ENCODE measurements at places on chromosomes 5 and 9.

DNA sequence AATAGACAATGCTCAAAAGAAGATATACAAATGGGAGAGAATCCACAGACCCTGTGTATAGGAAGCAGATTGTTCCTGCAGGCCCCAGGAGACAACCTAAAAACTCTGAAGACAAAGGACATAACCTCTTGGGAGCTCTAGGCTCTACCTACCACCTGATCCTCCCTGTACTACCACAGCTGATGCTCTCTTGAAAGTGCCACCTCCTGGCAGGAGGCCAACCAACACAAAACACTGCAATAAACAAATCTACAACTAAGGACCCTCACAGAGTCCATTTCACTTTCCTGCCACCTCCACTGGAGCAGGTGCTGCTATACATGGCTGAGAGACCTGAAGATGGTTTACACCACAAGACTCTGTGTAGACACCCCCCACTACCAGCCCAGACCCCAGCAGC, 49.0 kb downstream of the STARD4 start:
- DNase-seq: no peak

- no peak for DNase-seq
Measured at GRCh38 chr9:20369391-20369790, 252.9 kb downstream of the MLLT3 start.

GRCh38 chr9:18020121-18020745, 441.4 kb downstream of the SH3GL2 start:
- no peak for DNase-seq

DNA sequence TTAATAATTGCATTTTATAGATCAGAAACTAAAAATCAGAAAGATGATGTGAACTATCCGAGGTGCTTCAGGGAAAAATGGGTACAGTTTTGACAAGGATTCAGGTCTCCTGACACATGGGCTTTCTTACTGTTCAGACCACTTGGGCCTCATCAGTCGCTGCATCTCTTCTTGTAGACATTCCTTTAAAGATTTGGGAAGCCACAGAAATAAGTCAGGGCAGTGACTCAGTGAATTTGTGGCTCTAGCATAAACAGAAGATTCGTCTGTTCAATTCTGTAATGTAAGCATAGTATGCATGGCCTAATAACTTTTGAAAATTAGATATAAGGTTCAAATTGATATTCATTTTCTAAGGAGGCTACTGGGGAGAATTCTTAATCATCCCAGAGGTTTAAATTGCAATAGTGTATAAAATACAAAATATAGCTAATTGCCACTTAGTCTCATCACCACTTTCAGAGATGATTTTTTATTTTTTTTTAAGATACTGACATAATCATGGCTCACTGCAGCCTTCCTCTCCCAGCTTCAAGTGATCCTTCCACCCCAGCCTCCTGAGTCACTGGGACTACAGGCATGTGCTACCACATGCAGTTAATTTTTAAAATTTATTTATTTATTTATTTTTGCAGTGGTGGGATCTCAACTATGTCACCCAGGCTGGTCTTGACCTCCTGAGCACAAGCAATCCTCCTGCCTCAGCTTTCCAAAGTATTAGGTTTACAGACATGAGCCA, 48.9 kb downstream of the RASEF start:
- peak; percentile 51 for DNase-seq

DNA sequence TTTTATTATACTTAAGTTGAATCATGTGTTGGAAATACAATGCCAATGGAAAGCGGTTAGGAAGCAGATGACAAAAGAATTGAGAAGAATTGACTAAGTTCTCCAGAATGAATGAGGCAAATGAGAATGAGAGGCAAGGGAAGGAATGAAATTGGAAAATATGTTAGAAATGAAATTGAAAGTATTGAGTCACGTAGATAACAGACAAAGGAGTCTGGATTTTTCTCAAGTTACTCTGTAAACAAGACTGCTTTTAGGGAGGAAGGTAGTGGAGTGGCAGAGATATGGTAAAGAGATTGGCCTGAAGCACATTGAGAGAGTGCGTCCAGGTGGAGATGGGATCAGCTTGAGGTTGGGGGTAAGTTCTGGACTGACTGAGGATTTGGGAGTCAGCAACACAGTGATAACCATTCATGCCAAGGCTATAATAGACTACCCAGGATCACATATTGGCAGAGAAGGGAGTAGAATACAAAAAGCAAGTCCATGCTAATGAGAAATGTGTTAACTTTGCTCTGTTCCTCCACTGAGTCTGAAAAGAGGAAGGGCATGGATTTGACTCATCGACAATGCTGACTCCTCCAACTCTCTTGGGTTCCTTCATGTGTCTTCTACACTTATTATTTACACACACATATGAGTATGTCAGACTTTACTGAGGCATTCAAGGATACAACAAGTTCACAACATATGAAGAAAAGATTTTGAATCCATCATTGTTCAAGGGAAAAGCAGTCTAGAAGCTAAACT, 814.2 kb upstream of the ZNF608 start:
- DNase-seq: no peak

DNA sequence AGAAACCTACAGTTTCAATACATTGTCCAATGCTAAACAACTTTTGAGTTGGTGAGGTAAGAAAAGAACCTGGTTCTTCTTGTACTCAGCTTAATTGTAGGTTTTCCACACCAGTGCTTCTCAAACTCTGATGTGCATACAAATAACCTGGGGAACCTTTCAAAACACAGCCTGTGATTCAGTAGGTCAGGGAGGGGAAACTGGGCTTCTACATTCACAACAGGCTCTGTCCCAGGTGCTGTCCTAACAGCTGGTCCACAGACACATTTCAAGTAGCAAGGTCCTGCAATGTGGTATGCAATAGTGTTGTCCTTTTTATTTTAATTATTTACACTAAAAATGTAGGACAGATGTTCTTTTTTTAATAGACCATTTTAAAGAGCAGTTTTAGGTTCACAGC, 47.4 kb upstream of the SNCAIP start:
- no peak for DNase-seq

GRCh38 chr9:9919174-9919775, 693.5 kb downstream of the PTPRD start:
- DNase-seq: no peak

GRCh38 chr9:136292591-136293448, 11.1 kb downstream of the CCDC187 start:
- DNase-seq: no peak

DNA sequence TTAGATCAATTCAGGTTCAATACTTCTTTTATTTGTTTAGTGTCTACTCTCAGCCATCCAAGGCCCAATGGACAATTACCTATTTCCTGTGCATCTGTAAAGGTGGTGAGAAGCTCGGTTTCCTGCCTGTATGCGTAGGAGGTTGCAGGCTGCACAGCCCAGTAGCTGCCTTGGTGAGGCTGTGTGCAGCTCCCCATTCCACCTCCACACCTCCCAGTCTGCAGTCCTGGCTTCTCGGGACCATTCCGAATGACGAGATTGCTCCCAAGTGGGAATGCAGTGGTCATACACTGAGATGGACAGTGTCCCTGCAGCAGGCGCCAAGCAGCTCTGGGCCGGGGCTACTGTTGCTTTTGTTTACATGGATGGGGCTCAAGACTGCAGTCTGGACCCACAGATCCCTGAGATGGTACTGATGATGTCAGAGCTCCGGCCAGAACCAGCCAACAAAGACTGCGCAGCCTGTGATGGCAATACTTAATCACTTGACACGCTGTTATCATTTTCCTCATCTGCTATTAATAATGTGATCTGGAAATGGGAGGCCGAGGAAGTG, 206.1 kb upstream of the IRX1 start:
- DNase-seq: no peak

GRCh38 chr5:164561933-164562872, 1056.8 kb downstream of the MAT2B start:
- DNase-seq: peak; percentile 2

- no peak for DNase-seq
Measured at GRCh38 chr5:169838688-169839087, 141.6 kb downstream of the INSYN2B start.

DNA sequence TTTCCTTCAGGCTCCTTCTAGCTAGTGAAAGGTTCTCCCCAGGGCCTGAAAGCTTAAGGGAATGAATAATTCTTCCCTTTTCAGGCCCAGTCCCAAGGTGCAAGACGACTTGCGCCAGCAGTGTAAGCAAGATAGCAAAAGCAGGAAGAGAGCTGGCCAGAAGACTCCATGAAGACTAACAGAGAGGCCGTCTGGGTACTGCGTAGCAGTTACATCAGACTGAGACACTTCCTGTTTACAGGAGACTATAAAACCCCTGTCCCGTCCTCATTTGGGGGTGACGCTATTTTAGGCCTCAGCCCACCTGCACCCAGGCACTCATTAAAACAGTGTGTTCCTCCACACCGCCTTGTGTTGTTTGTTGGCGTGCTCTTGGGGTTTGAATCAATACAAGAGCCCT, 90.7 kb upstream of the MOCS2 start:
- no peak for DNase-seq

GRCh38 chr5:61200582-61201155, 38.4 kb upstream of the SMIM15 start:
- no peak for DNase-seq

DNA sequence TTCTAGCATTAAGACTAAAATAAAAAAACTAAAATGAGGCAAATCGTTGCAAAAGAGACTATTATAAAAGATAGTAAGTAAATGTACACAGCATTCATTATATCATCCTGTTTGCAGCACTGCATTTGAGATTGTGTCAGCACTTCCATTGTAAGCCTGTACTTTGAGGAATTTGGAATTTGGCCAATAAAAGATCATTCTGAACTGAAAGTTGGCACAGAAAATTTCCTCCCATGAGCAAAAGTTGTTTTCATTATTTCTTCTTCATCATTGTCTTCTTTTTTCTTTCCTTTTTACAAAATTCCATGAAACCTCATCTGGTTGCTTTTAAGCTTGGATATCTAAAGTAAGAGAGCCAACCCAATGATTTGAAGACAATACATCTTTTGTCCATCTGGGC, 199.3 kb upstream of the ADAMTSL1 start:
- DNase-seq: peak; percentile 56

GRCh38 chr9:117528225-117528624, 113.4 kb upstream of the ASTN2 start:
- DNase-seq: no peak

GRCh38 chr9:136774416-136775045, 10.2 kb upstream of the LCN15 start:
- no peak for DNase-seq

DNA sequence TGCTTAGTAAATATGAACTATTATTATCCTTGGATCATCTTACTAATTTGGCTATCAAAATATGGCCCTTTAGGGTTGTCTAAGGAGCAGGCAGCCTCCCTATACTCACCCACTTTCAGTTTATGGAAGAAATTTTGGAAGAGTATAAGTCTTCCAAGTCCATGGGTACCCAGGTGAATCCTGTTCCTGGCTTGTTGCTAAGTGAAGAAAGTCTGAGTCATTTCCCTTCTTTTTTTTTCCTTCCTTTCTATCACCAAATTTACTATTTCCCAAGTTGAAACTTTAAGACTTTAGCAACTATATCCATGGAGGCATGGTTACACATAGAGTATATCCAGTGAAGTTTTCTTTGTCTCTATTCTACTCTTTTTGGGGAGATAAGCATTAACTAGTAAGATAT, 184.0 kb upstream of the ACTBL2 start:
- DNase-seq: peak; percentile 34

DNA sequence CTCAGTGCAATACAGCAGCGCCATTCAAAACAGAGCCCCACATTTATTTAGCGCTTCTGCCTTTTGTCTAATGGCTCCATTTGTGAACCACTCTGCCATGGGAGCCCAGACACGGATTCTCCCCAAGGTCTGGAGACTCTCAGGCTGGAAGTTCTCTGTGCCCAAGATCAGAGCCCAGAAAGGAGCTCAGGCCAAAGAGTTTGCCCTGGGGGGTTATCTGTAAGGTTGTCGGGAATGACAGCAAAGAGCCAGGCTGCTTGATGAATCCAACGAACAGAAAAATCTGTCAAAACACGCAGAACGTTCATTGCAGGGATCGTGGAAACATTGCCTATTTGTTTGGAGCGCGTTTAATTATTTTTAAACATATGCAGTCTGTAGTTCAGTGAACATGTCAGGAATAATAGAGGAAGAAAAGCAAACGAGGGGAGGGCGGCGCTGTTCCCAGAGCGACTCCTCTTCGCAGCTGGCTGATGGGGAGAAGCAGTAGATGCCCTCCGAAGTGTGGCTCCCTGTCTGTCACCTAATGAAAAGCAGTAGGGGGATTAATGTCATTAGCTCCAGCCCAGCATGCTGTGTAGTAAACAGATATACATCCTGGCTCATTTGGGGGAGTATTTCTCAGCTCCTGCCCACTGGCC, 464.9 kb upstream of the MPDZ start:
- DNase-seq: no peak

DNA sequence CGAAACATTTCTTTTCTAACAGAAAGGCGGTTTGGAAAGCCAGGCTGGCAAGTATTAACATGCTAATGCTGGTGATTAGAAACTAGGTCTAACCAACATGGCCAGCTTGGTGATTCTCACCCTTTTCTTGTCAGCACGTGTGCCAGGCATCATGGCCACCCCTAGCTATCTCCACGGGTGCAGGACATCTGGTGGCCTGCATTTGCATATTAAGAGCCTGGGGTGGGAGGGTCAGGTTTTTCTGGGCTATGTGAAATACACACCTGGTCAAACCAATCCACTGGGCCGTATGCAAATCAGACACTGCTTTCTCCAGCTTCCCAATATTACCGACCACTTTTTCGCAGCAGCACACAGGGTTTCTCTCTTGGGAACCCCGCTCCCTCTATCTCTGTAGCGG, 612.1 kb downstream of the PTPRD start:
- DNase-seq: no peak

- no peak for DNase-seq
Measured at GRCh38 chr9:4066682-4067081, 233.2 kb downstream of the GLIS3 start.

- DNase-seq: peak; percentile 52
Measured at GRCh38 chr5:138503487-138504270, 38.4 kb downstream of the EGR1 start.

DNA sequence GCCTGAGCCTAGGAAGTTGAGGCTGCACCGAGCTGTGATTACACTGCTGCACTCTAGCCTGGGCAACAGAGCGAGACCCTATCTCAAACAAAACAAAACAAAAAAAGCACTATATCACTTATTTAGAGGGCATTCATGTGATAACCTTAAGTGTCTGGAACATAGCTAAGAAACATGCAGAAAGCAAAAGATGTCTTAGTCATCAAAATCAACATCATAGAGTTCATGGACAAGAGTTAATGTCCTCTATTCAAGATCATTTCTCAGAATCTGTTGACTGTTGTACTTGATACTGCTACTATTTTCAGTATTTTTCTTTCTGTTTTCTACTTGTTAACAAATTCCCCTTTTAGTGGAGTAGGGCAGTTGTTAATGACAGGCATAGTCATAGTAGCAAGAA, 25.4 kb downstream of the FSD1L start:
- no peak for DNase-seq

- no peak for DNase-seq
Measured at GRCh38 chr5:99275128-99275527, 346.3 kb upstream of the CHD1 start.
